Foreskin keratinocyte (primary cell): ENCODE measurements at places on chromosomes 1 and 21. TPM values are rescaled to one million over a fixed set of nuclear protein-coding genes. Genes with fewer than 3 reads are reported as not detected.

DNA sequence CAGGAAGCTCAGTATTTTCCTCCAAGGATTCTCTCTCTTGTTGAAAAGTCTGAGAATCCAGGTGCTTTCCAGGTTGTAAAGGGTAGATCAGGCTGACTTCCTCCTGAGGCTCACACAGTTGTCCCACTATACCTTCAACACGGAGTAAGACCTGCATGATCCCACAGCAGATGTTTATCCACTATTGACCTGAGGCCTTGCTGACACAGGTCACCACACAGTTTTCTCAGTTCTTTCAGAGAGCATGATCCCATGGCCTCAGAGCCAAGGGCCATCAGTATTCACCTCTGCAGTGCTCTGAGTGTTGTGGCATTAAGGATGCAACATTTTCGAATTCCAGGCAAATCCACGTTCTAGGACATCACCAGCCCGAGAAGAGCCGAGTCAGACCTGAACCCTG is 60.5 kb upstream of the ABCD3 start:
- no peak for DNase-seq

DNA sequence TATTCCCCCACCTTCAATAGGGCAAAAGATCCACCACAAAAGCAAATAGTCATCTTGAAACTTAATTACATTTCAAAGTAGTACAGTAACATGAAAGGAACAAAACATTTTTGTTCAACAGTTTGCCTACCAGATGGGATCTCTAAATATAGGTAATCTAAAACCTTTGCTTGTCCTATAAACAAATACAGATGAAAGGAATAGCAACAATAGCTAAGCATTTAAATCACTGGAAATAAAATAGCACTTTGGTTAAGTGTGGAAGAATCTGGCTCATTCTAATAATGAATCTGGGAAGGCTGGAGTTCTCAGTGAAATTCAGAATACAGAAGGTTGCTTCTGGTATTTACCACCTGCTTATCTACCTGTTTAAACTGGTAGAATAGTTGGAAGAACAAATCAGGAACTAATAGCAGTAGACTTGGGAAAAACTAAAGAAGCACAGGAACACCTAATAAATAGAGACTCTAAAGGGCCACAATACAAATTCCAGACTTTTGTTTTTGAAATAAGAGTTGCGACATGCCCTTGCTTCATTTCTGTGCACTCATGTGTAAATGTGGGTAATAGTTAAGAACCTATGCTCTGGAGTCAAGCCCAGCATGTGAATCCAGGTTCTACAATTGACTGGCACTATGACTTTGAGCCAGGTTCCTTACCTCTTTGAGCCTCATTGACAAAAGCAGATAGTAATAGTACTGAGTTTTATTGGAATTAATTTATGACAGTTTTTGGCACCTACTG is 2.3 kb upstream of the LYPLAL1 start:
- no peak for DNase-seq

Gene ERG
- 0.03 and 0.12 TPM in 2 replicates for polyA plus RNA-seq

Gene KIF2C
- polyA plus RNA-seq = 25.7 and 36.2 TPM in 2 replicates

Gene TMEM61
- 1.8 and 1.9 TPM in 2 replicates for polyA plus RNA-seq

Gene U2AF1
- 150 and 179 TPM in 2 replicates for polyA plus RNA-seq

DNA sequence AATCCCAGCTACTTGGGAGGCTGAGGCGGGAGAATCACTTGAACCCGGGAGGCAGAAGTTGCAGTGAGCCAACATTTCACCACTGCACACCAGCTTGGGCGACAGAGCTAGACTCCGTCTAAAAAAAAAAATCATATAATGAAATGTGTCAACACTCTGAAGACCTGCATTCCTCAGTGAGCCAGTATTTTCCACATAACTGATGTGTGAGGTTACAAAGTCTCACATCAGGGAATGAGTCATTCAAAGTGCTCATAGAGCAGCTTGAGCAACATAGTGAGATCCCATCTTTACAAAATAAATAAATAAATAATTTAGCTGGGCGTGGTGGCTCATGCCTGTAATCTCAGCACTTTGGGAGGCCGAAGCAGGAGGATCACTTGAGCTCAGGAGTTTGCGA is 65.5 kb downstream of the CASZ1 start:
- DNase-seq = peak; percentile 71

GRCh38 chr1:55584526-55585401 is 369.6 kb upstream of the USP24 start:
- DNase-seq = no peak

Gene SLFNL1
- polyA plus RNA-seq = not detected in 2 replicates

Gene TGFB2
- polyA plus RNA-seq = 1.2 and 2.1 TPM in 2 replicates

GRCh38 chr1:54407404-54408146 is 1.4 kb upstream of the SSBP3 start:
- peak; percentile 77 for DNase-seq

Gene SDE2
- polyA plus RNA-seq = 3.9 and 4.7 TPM in 2 replicates

Gene TAS1R1
- not detected in 2 replicates for polyA plus RNA-seq

Gene B4GALT2
- polyA plus RNA-seq = 93.3 and 101 TPM in 2 replicates

Gene KDF1
- 29.9 and 33.8 TPM in 2 replicates for polyA plus RNA-seq

DNA sequence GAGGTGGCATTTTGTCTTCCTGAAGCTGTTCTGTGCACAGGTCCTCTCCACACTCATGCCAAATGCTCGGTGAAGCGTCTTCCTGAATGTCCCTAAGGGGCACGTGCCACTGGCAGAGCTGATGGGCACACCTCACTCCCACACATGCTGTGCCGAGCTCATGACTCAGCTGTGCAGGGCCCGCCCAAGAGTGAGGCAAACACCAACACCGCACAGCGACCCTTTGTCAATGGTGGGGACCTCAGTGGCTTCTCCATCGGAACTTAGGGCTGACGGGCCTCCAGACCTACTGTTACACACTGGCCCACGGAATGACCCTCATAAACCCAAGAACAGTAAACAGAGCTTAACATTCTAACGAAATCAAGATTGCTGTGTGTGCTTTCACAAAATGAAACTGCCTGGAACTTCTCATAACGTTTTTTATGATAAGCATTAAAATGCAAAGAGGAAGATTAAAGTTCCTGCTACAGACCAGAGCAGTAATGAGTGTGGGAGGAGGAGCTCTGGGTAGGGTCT is 89.3 kb downstream of the SIM2 start:
- DNase-seq = peak; percentile 9

GRCh38 chr21:18058731-18059398 is 185.8 kb upstream of the CHODL start:
- DNase-seq = no peak

Gene SAMSN1
- polyA plus RNA-seq = not detected in 2 replicates

Gene CFAP141
- not detected in 2 replicates for polyA plus RNA-seq

DNA sequence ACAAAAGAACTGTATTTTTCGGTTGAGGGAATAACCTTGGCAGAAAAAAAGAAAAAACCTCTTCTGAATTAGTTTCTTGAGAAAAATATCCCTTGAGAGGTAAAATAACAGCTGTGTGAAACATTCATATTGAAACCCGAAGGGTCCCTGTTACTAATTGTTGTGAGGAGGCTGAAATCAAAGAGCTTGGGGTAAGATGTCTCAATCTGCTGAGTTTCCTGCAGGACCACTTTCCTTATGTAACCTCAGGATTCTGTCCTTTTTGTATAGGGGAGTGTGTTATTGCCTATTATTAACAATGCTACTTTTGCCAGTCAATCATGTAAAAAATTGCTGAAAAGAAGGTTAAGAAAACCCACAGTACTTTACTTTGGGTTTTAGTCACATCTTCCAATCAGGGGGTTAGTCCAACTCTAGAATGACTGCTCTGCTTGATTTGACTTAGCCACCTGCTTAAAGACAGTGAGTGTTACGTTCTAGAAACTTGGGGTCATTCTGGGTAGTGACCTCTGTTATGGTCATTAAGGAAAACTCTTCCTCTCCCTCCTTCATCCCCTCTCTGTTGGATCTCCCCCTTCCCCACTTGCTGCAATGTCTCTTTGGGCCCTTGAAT is 138.8 kb downstream of the GIPC2 start:
- DNase-seq = no peak

DNA sequence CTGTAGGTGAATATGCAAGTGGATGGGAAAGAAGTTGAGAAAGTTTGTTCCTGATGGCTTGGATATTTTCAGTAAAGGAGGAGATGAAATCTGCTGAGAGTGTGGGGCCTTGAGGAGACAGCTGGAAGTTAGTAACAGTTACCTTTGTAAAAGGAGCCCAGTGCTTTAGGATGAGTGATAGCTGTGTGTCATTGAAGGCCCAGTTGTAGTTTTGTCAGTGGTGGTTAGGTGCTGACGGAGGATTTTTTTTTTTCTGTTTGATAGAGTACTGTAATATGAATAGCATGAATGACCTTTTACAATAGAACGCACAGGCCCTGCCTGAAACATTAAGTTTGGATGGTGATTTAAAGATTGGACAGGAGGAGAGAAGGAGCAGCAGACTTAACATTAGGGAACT is 33.3 kb downstream of the LRRC8D start:
- no peak for DNase-seq

Gene PFKL
- 91.0 and 98.3 TPM in 2 replicates for polyA plus RNA-seq

GRCh38 chr1:156898161-156898566 is 4.6 kb downstream of the PEAR1 start:
- DNase-seq = no peak

Gene TIAM1
- polyA plus RNA-seq = 3.6 and 4.6 TPM in 2 replicates

GRCh38 chr1:22919341-22920025 is 53.2 kb downstream of the LACTBL1 start:
- no peak for DNase-seq

DNA sequence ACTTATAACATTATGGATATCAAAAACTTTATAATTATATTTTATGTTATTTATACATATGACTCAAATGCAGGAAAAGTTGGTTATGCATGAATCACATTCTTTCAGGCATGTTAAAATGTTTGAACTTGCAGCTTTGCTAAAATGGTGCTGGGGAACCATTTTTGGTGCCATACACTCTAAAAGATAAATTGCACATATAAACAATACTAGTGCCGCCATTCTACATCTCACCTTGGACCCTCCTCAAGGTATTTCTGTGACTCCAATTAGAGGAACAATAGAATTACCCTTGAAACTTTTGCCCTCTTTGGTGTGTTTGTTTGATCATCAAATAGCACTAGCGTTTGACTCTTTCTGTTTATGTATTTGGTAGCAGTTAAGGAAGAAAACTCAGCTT is 997 bp downstream of the PRKACB start:
- DNase-seq = peak; percentile 48

Gene SWT1
- 0.72 and 0.82 TPM in 2 replicates for polyA plus RNA-seq

Gene ATAD3C
- polyA plus RNA-seq = 0.78 and 0.81 TPM in 2 replicates

DNA sequence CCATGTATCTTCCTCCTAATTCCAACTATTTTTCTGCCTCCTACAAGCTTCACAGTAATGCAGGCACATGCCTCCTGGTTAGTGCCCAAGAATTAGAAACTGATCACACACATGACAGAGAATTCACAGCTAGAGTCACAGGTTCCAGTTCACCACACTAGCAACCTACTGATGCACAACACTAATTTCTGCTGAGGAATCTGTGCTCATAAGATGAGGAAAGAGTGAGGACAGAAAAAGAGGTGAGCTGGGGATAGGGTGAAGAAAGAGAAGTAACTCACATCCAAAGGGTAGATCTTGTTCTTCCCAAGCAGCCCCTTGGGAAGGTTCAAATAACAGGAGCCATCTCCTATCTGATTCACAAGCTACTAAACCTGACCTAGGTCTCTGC is 61.3 kb downstream of the PUM1 start:
- no peak for DNase-seq

- no peak for DNase-seq
Observed at GRCh38 chr21:44093761-44094160, 13.4 kb upstream of the PWP2 start.

Gene VCAM1
- not detected in 2 replicates for polyA plus RNA-seq

DNA sequence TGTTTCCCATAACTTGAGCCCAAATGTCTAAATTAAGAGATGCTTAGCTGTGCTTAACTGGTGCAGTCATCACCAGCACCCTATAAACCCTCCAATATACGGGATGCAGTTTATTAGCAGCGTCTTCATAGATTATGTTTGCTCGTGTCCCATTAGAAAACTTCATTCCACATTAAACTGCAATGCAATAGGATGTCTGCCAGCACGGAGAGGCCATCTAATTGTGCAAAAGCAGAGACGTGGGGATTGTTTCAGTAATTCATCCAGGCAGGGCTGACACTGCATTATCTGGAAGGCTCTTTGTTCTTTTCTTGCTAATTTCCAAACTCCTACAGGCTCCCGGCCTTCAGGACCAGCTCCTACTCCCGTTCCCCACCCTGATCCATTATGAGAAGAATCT is 89.5 kb downstream of the CSMD2 start:
- no peak for DNase-seq

DNA sequence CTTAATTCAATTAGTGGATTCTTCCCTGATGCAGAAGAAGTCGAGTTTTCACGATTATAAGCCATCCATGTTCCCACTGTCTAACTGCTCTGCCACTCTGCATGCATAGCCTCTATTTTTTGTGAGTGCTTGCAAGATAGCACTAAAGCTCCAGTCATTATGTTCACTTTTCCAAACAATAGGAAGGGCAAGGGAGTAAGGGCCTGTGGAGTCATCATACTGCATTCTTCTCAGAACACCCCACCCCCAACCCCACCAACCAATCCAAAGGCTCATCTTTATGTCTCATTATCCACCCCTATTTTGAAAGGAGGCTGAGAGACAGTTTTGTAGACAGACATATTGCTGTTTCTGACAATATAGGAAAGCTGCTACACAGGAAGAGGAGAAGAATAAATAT is 471.7 kb upstream of the ADGRL2 start:
- no peak for DNase-seq

- DNase-seq = no peak
Observed at GRCh38 chr21:43611598-43612369, 47.5 kb downstream of the HSF2BP start.

DNA sequence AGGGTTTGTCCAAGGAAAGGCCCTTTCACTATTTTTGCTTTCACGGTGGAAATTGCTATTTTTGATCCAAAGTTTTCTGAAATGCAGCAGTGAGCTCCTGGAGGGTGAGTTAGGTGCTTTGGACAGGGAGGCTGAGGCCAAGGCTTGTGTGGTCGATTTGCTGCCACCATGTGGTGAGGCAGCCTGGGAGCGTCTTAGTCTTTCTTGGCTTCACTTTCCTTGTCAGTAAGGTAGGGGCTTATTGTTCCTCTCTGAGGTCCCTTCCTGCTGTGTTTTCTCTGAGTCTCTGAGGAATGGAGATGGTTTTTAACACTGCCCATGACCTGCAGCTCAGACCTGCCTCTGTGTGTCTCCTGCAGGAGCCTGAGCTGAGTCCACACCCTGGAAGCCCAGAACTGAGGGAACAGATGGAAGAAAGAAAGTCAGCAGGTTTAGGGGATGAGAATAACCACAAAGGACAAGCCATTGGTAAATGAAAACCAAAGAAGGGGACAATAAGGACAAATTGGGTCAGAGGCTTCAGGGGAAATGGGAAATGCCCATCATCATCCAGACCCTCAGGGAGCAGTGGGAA is 20.1 kb upstream of the S100A10 start:
- DNase-seq = no peak

DNA sequence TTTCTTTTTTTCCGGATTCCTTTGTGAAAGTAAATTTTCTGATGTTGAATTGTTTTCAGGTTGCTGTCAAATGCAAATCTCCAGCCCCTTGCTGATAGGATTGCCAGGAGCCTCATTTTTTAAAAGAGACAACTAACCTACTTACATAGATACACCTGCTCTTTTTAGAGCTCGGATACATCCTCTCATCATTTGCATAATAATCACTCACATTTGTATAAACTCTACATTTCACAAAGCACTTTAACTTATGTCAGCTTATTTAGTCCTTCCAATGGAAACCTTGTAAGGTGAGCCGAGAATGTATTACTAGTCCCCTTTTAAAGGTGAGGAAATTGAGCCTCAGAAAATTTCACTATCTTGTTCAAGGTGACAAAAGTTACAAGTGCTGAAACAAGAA is 84.8 kb downstream of the KCTD3 start:
- no peak for DNase-seq
